ENCODE measurements at places on chromosomes 6 and 20. TPM values are rescaled to one million over a fixed set of nuclear protein-coding genes. Genes with fewer than 3 reads are reported as not detected.
A peak's percentile ranks its signal among the peaks of the same experiment; 100 is the strongest.

The BPIFB4 gene
- polyA plus RNA-seq: 0.29 TPM

DNA sequence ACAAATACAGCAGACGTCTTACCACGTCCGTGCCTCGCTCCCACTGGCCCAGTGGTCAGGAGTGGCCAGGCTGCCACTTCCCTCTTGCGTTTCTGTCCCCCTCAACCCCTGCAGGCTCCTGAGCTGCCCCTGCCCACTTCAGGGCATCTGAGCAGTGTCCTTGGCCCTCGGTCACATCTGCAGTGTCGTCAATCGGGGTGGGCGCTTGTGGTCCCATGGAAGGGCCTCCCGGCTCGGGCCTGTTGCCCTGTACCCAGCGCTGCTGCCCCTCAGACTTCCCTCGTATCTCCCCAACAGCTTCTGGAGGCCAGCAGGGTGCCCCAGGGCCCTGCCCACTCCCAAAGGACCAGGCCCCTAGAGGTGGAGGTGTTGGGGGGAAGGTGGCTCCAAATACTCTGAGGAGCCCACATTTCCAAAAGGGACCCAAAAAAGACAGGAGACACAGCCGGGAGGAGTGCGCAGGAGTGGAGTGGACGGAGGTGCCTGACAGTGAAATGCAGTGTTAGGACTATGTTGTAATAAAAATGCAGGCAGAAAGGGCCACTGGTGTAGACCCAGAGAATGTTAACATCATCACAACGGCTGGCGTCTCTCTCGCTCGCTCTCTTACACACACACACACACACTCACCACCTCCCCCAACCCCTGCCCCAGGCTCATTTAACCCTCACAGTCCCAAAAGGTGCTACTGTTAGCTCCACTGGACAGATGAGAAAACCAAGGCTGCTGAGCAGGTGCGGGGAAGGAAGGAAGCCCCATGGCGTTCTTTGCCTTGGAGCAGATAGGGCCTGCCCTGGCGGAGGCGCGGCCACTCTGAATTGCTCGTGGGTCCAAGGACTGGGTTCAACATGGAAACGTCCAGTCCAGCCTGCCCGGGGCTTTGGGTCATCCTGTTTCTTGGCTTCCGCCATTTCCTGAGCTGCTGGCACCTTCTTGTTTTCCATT is 343.9 kb downstream of the ZFAND3 start:
- no peak for DNase-seq

- peak; percentile 28 for DNase-seq
Observed at GRCh38 chr6:33075568-33076405, at the start of gene HLA-DPB1. HLA-DPB1 (plus strand) TSS chr6:33075990; CDS start chr6:33076042, 52 bp downstream.

The SLA2 gene
- polyA plus RNA-seq: 0.32 TPM

GRCh38 chr20:51631011-51631950 is 88.8 kb upstream of the NFATC2 start:
- DNase-seq: peak; percentile 85

The APOM gene
- 4.3 TPM for polyA plus RNA-seq

The PLCB4 gene
- polyA plus RNA-seq: 4.7 TPM

DNA sequence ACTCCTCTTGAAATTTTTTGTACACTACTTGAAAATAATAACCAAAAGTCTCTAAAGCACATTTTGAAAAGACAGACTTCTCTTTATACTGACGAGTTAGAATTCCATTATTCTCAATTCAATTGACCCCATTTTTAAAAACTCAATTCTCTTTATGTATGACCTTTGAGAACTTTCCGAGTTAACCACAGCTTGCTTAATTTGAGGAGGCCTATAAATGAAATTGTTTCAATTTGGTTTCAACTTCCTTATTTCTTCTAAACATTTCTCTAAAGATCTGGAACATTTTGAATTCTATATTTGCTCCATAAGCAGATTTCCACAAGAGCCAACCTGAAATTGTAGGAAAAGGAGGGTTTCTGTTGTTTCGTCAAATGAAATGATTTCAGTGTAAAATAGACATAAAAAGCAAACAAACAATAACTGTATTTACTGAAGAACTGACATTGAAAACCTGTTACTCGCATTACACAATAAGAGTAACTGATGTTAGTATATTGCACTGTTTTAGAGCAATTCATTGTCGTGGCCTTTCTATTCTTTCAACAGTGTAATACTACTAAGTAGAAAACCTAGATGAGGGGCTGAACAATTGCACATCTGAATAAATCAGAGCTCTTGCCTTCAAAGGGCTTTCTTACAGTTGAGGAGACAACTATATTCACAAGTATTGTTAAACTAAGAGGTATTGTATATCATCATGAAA is 223.6 kb downstream of the HIVEP2 start:
- no peak for DNase-seq
